CD4-positive, CD25-positive, alpha-beta regulatory T cell (primary cell): ENCODE measurements at places on chromosomes 4 and X.

DNA sequence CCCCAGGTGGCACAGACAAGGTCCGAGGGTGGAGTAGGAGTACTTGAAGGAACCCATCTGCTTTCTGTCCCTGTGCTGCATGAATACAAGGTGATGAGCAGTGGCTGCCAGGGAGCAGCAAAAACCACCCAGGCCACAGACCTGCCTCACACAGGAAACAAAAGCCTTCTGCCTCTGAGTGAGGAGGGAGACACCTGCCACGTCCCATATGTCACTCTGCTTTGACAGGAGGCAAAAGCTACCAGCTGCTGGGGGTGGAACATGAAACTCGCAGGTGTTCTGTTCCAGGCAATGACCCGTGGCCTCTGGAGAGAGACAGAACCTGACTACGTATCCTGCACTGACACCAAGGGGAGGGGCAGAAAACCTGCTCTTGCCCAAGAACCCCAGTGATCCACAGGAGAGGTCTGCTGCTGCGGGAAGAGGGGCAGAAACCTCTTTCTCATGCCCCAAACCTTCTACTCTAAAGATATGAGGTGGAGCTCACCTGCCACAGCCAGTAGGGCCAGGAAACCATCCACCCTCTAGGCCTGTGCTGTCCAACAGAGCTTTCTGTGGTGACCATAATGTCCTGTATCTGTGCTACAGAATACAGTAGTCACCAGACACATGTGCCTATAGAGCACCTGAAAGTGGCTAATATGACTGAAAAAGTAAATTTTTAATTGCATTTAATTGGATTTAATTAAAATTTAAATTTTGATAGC lies 172.9 kb downstream of the PRDM5 start:
- no peak for DNase-seq

- no peak for DNase-seq
Observed at GRCh38 chrX:150372756-150373155, 9.6 kb downstream of the MAMLD1 start.

DNA sequence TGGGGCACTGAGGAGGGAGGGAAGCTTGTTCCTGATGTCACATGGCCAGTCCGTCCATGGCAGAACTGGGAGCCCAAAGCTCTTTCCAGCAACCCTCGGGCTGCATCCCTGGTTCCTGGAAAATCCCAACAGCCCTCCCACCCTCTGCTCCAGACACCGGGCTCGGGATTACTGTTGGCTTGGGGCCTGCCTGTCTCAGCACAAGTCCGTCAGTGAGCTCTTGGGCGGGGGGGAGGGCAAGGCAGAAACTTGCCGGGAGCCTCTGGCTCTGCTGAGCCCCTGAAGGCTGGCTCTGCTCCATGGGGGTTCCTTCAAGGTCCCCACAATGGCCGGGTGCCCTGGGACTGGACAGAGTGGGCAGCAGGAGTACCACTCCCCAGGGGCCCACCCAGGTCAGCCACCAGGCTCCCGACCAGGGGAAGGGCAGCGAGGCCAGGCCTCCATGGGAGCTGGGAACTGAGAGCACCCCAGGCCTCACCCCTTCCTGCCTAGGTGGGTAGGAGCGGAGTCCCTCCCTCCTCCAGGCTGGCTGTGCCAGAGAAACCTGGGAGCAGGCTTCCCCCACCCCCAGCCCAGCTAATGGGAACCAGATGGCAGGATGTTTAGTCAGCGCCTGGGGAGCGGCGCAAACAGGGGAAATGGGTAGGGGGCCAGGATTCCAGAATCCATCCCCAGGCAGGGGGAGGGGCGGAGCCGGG lies 6.4 kb upstream of the HAUS7 start:
- DNase-seq, result no peak

DNA sequence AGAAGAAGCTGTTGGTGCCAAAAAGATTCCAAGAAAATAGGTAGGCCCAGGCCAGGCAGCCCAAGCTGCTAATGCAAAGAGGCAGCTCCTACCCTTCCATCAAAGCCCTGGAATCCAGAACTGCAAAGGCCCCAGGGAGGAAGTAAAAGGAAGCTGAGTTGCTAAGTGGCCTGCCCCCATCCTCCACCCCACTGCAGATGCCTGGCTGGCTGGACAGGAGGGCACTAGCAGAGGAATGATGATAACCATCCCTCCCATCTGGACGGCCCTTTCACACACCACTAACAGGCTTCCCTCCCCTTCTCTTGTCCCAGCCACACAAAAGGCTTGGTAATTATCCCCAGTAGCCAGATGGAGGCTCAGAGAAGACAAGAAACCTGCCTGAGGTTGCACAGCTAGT lies 32.4 kb upstream of the PJA1 start:
- DNase-seq, result no peak

DNA sequence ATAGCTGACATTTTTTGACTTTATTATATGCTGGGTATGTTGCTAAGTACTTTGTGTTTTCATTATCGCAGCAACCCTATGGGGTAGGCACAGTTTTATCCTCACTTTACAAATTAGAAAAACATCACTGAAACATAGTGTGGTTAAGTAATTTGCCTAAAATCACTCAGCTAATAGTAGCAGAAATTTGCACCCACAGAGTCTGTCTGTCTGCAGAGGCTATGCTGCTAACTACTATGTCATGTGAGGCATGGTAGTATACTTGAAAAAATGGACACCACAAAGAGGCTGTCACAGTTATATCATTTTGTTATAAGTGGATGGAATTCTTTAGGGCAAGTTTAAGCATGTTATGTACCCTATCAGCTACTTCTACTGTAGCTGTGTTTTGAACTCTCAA lies 69.0 kb downstream of the STAG2 start:
- no peak for DNase-seq

DNA sequence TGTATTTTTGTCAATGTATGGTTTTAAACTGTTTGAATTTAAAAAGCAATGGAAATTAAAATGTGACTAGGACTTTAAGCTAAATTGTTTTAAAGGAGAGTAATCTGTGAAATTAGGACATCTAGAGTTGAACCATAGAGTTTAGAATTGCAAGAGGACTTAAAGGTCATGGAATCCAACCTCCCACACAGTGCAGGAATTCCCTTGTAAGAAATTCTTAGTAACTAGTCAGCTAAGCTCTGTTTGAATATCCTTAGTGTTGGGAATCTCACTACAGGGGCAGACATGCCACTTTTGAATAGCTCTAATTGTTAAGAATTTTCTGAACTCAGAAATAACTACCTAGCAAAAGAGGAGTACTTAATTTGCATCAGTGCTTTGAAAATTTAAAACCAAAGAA lies 292.9 kb downstream of the IL1RAPL1 start:
- DNase-seq, result no peak

DNA sequence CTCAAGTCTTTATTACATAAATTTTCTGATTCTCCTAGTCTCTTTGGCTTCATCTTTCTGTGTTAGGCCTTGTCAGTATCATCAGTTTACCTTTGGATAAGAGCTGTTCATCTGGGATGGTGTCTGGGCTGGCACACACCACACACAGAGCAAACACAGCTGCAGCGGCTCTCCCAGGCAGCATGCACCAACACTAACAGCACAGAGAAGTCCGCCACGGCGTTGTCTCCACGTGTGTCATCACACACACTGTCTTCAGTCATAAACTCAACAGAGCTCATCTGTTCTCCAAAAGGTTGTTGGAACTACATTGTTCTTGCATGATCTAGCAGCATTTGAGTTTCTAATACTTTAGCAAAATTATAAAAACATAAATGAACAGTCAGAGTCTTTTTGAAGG lies 851.9 kb upstream of the FRG1 start:
- no peak for DNase-seq

GRCh38 chr4:187883049-187883448 lies 112.5 kb upstream of the ZFP42 start:
- no peak for DNase-seq

DNA sequence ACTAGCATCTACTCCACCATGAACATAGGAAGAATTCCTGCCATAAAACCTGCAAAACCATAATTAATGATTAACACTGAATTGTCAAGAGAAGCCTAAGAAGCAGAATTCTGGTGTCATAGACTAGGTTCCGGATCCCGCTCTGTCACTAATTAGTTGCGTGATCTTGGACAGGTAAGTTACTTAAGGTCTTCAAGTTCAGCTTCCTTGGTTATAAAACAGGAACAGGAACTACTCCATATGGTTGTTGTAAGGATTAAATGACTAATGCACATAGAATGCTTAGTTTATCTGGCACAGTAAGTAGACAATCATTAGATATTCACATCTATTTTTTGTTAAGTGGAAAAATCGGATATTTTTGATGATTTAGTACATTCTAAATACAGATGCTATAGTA lies 14.3 kb downstream of the G3BP2 start:
- no peak for DNase-seq

DNA sequence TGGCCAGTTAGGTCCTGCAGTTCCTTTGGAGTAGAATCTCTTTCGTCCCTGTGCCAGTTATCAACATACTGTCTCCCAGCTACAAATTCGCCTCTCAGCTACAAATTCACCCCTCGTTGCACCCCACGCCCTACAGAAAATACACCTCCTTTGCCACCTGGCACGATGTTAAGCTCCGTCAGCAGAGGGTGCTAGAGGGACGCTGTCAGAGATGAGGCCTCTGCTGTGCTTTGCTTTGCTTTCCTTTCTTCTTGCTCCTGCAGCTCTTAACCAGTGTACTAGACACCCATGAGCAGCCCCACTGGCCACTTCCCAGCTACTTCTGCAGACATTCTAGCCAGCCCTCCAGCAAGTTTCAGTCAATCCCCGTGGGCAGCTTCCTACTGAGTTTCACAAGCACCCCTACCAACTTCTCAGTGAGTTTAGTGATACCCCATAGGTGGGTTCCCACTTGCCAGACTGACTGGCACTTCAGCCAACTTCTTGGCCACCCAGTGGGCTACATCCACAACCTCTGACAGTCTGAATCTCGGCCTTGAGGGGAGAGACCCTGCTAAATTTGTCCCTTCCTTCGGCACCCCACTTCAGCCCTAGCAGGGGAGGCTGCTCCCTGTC lies 21.8 kb downstream of the HAUS3 start:
- DNase-seq, result peak; percentile 80

DNA sequence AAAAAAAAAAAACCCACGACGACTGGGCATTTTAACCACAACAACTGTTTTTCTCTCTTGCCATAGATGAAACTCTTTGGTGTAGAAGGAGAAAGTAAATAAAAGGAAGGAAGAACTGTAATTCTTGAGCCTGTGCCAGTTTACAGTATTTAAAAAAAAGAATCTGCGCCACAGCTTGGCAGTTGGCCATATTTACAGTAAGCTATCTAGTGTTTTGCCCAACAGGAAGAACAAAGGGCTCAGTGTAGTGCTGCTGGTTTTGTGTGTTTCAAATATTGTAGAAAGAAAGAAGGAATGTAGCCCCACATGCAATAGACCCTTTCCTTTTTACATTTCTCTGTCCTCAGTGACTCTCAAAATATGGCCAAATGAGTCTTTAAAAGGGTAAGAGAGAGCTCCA lies 66.1 kb downstream of the NR3C2 start:
- DNase-seq, result peak; percentile 69

DNA sequence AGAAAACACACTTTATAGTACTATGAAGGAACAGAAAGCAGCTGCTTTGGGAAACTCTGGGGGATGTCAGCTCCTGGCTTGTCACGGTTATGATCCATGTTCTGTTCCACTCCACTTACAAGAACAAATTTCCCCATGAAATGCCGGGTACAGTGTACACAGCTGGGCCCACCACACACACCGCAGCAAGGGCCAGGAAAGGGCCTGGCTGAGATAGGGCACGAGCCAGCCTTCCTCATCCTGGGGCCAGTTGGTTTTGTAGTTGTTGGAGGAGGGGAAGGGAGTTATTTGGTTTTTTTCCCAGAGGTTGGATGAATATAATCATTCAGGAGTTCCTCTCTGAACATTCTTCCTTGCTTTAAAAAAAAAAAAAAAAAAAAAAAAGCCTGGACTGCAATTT lies 56.8 kb downstream of the SEPSECS start:
- DNase-seq, result no peak

DNA sequence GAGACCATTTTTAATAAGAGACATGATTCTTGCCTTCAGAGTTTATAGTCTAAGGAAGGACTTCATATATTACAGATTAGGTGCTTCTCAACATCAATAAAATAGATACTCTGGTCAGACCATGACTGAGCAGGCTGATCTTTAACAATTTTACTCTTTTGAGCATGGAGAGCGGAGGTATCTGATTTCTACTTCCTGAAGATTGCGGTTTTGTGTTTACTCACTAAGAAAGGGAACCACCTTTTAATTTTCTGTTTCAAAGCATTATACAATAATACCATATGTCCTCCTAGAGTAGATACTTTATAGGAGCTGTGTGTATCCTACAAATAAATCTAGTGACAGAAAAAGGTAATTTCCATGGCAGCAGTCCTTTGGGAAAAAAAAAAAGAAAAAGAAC lies 12.5 kb downstream of the MORC4 start:
- peak; percentile 23 for DNase-seq

DNA sequence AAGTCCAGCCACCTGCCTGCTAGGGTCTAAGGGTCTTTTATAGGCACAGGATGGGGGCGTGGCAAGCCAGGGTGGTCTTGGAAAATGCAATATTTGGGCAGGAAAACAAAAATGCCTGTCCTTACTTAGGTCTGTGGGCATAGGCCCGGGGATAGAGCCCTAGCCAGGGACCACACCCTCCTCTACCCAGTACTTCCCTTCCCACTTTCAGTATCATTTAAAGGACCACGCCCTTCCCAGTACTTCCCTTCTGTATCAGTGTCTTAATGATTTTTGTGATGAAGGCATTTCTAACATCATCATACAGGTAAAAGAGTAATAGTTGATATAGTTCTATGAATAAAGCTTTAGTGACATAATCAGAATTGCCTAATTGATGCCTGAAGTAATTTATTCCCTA lies 11.4 kb downstream of the BANK1 start:
- DNase-seq, result no peak

GRCh38 chrX:114075073-114075673 lies 508.7 kb upstream of the HTR2C start:
- DNase-seq, result no peak

- no peak for DNase-seq
Observed at GRCh38 chrX:139026811-139027210, 315.3 kb upstream of the FGF13 start.
